ENCODE measurements at places on chromosomes 2 and 18.

DNA sequence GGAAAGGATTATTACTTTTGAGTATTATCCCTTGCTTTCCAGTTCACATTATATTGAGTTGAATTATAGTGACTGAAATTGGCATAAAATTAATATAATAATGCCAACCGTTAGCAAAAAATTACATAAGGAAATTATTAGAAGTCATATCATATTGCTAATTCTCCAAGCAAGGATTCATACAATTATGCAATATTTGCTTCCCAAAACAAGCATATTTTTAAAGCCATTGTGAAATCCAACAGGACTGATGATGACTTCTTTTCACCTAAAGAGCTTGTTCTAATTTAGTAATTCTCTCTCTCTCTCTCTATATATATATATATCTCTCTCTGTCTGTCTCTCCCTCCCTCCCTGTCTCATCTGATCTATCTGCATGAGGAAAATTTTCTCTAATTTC, 283.5 kb downstream of the DSEL start:
- DNase-seq: no peak

DNA sequence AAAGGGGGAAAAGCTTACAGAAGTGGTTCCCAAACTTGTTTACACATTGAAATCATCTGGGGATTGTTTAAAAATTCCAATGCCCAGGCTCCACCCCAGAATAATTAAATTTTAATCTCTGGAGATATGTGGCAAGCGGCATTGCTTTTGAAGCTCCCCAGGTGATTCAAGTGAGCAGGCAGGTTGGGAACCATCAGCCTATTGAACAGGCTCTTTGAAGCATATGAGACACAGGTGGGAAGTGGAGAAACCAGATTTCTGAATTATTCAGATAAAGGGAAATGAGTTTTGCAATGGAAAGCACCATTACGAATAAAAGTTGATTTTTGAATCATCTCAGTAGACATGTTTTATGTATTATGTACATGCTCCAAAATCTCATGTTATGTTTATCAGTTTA, 57.6 kb upstream of the NOSTRIN start:
- no peak for DNase-seq

- no peak for DNase-seq
Measured at GRCh38 chr2:175743011-175743410, 259.1 kb downstream of the LNPK start.

DNA sequence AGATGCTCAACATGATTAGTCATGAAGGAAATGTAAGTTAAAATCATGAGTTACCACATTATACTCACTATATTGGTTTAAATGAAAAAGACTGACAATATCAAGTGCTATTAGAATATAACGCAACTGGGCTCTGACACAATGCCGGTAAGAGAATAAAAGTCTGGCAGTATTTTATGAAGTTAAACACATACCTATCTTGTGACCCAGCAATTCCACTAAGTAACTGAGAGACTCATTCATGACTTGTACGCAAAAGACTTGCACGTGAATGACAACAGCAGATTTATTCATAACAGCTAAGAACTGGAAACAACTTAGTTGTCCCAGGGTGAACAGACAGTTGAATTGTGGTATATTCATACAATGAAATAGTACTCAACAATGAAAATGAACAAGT, 342.1 kb downstream of the SLC4A3 start:
- DNase-seq: no peak

DNA sequence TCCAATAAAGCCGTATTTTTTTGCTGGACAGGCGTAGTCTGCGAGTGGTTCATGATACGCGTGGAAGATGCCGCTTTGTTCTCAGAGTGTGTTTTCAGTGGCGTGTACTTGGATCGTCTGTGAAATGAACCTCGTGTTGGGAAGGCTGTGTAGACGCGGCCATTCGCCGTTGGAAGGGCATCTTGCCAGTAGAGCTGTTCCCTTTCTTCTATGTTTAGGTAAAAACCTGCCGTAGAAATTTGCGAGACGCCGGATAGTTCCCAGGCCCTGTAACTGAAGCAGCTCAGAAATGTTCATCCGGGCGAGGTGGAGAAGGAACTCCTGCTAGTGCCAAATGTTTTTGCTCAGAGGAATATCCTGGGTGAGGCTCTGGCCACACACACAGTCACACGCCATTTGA, 133.6 kb downstream of the NFATC1 start:
- peak; percentile 24 for DNase-seq

DNA sequence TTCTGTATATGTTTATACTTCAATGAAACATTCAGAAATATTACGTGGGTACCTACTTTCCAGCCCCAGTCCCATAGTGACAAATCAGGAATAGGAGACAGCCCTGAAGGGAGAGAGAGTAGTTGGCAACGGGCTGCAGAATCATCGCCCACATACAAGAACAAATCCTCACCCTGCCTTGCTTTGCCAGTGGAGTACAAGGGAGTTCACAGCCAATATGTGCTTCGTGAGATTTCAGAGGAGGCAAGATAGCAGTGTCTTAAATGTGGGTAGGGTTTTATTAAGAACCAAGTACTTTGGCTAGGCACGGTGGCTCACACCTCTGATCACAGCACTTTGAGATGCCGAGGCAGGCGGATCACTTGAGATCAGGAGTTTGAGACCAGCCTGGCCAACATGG, 40.3 kb upstream of the PKDCC start:
- no peak for DNase-seq

GRCh38 chr2:166424841-166425240, 49.1 kb upstream of the SCN9A start:
- no peak for DNase-seq

- no peak for DNase-seq
Measured at GRCh38 chr2:161172901-161173540, 12.8 kb downstream of the TANK start.

- DNase-seq: no peak
Measured at GRCh38 chr18:13237641-13238040, 19.1 kb downstream of the LDLRAD4 start.

DNA sequence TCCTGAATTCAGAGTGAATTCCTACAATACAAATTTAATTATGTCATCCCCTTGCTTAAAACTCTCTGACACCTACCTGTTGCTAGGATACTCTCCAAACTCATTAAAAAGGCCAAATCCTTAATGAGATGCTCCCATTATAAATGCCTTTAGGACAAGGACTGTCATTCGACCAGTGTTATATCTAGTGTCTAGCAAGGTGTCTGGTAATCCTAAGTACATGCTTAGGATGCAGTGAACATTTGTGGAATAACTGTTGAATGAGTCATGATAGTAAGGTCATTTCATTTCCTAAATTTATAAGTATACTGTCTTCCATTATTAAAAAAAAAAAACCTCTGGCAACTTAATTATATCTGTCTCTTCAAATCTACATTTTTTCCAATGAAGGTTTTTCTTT, 588.9 kb upstream of the NRXN1 start:
- no peak for DNase-seq

DNA sequence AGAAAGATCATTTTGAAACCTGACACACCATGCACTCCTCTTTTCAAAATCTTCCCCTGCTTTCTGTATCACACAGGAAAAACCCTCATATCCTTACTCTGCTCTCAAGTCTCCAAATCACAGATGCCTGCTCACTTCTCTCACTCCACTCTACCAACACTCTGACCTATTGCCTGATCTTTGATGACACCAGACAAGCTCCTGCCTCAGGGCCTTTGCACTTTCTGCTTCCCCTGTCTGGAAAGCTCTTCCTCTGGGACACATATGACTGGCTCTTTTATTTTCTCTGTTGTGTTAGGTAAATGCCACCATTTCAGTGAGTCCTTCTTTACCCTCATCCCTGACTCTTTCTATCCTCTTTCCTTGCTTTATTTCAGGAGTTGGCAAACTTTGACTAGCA, 1300.7 kb upstream of the ZEB2 start:
- DNase-seq: no peak

DNA sequence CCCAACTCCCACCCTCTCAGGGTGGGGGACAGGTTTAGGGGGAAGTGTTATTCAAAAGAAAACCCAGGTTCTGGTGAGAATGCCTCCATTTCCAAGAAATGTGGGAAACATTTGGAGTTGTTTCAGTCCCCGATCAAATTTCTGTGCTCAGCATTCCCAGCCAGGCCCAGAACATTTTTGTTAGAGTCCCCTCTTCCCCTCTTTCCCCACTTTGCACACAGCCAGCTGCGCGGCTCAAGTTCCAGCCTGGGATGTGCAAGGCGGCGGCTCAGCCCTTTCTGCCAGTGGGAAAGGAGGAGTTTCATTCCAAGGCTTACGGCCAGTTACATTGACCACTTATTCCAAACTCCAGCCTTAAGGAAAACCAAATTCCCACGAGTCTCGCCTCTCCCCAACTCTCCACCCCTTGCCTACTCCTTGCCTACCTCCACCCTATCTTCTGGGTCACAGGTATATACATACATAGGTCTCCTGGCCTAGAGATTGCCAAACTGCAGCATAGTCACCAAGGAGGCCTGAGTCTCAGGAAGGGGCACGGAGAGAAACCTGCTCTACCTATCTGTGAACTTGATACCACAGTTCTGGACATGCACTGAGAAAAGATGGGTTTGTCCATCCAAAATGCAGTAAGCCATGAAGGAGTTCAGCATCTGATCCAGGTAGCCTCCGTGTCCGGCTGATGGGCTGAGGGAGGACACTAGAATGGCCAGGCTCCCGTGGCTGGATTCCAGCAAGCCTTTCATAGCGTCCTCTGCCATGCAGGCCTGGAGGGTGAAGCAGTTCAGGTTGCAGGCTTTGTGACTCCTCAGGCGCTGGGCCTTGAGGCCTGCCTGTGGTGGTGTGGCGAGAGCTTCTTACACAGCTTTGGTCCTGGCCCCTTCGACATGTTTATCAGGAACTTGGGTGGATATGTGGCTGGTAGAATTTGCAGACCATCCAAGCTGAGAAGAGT, 154.5 kb downstream of the ZFP36L2 start:
- DNase-seq: no peak

DNA sequence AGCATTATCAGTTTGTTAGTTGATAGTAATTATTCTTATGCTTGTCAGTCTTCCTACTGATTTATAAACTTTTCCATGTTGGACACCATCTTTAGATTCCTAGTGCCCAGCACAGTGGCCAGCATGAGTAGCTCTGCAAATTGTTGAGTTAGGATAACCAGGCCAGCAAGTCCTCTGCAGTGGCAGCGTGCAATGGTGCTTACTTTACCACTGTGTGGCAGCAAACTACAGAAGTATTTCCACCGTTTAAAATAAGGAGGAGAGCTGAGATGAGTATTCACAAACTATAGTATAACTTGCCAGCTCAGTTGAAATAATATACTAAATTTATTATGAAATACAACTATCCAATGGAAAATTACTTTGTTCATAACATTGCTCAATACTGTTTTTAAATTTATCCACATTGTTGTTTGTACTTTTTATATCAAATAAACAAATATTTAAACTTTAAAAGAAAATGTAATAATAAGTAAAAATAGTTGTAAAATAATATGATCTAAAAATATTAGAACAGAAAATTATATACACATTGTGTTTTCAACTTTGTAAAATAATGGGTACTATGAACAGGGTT, 9.3 kb upstream of the THADA start:
- DNase-seq: peak; percentile 60

DNA sequence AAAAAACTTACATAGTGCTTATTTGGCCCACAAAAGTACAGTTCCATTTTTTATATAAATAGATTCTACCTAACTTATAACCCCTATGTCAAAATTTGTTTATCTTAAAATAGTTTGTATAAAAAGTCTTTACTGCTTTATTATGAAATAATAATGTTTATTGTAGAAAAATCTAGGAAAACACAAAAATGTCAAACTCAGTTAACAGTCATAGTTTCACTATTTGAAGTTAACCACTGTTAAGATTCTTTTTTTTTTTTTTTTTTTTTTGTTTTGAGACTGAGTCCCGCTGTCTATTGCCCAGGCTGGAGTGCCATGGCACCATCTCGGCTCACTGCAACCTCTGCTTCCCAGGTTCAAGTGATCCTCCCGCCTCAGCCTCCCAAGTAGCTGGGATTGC, 26.5 kb upstream of the ABI2 start:
- DNase-seq: no peak

- DNase-seq: peak; percentile 20
Measured at GRCh38 chr2:72149556-72150156, 2.0 kb upstream of the CYP26B1 start.

DNA sequence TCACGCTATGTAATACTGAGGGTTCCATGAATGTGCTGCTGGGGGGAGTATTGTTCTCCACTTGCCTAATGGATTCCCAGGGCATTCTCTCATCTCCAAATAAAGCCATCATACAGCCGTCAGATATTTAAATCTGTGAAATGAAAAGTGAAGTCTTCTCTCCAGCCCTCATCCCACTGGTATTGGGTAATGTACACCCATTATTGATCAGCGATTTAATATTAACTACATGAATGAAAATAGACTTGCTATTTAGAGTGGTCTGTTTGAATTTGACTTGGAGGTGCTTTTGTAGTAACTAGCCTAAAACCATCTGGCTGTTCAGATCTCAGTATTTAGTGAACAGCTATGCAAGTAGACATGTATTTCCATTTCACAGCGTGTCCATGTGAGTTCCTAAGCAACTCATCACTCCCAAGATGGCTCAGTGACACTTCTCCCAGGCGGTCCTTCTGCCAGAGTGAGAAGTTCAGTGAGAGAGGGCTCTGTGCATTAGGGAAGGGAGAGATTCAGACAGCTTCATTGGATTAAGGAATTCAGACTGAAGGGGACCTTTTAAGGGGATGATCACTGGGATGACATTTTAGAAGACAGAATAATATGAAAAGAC, 140.7 kb downstream of the WDSUB1 start:
- no peak for DNase-seq

Data from dorsolateral prefrontal cortex (tissue), 122 donors.